ENCODE measurements at places on chromosomes 7 and 10.

GRCh38 chr7:159115601-159116501 is 28.8 kb downstream of the VIPR2 start:
- peak; percentile 12 for DNase-seq

- peak; percentile 64 for DNase-seq
Observed at GRCh38 chr7:106283831-106284713, 711 bp downstream of the NAMPT start.

DNA sequence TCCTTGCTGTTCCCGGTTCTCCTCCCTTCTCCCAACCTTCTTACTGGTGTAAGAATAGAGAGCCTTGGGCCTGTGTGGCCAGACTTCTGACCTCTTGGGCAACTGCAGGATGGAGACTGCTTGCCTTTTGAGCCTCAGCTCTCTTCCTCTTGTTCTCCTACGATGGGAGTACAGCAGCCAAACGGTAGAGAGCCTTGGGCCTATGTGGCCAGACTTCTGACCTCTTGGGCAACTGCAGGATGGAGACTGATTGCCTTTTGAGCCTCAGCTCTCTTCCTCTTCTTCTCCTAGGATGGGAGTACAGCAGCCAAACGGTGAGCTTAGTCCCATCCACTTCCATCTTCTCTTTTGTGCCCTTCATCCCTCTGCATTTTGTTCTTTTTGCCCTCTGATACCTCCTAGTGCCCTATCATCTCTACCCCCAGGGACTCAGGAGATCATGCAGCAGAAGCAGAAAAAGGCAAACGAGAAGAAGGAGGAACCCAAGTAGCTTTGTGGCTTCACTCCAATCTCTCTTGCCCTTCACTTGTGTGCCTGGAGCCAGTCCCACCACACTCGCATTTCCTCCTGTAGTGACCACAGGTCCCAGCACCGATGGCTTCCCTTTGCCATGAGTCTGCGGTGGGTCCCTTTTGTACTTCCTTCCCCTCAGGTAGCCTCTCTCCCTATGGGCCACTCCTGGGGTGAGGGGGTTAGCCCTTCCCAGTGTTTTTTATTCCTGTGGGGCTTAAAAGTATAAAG is 15.3 kb downstream of the SLC25A13 start:
- no peak for DNase-seq

DNA sequence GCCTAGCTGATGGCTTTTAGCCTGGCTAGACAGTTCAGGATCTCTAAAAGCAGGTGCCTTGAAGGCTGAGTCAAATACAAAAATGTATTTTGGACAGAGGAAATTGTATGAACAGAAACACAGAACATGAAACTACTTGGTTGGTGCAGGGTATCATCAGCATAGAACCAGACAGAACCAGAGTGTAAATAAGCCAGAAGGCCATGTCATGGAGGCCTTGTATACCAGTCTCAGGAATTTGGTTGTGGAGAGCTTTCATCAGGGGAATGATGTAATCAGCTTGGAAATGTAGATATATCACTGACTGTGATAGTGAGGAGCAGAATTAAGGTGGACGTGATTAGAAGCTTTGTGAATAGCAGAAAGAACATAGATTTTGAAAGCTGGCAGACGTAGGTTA is 82.9 kb downstream of the CFTR start:
- no peak for DNase-seq

DNA sequence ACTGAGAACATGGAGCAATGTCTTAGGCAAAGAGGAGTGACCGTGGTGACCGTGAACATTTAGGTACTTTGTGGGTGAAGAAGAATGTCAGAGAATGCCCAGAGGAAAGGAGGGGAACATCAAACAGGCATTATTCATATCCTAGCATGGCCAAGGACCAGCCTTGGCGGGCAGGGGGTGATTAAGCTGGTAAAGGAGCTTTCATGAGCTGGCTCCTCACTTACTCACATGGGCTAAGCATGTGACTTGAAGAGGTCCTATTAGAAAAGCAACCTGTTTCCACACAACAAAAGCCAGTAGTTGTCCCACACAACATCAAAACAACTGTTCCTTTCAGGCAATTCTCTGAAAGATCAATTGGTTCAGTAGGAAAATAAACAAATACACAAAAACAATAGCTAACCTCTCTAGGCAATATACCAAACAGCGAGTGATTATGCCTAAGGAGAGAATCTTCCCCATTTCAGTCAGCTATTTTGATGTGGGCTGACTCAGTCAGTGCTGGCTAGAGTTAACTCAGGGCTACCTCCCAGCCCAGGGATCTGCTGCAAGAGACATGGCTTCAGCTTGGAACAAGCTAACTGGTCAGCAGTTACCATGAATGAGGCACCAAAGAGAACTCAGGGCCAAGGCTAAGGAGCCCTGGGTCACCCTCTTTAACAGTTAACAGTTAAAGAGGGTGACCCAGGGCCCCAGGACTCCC is 283.5 kb downstream of the ARHGAP12 start:
- no peak for DNase-seq

GRCh38 chr10:127462643-127463295 is 86.3 kb upstream of the NPS start:
- DNase-seq = no peak

- DNase-seq = no peak
Observed at GRCh38 chr7:72023926-72024325, 388.2 kb downstream of the CALN1 start.

DNA sequence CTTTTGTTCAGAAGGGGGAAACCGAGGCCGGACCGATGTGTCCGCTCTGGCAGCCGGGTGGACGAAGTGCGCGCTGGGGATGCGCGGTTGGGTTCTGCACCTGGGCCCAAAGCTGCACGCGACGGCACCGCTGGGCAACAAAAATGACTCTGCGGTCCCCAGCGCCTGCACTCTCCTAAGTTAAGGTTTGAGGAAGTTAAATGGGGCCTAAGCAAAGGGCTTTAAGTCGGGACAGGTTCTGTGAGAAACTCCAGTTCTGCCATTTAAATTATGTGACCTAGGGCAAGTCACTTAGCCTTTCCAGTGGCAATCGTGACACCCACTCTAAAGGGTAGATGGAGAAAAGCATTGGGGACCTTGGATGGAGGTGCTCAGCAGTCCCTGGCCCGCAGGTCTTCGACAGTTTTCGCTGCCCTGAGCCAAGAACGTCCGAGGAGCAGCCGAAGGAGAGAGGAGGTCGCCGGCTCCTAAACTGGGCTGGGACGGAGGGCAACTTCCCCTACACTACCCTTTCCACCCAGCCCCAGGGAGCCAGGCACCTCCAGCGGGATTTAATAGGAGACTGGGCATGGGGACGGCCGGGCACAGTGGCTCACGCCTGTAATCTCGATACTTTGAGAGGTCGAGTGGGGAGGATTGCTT is 534 bp upstream of the ACBD5 start:
- peak; percentile 49 for DNase-seq

DNA sequence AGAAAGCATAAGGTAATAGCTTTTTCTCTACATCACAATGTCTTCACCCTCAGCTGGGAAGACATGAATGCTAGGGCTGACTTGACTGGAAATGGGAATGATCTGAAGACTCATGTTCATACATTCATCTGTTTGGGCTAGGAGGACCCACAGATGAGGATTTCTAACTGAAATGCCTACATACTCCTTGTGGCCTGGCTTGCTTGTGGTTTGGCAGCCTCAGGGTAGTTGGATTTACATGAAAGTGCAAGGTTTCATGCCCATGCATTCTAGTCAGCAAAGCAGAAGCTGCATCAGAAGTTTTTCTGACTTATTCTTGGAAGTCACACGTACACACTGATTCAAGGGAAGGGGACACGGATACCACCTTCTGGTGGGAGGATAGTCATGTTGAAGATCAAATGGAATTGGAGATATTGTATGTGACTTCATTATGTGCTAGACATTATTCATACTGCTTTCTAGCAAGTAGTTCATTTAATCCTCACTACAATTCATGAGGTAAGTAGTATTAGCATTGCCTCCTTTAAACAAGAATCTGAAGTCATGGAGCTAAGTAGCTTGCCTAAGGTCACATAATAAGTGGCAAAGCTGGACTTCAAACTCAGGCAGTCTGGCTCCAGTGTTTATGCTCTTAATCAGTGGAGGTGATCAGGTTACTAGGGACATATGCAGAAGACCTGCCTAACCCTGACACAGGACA is 957.0 kb downstream of the LRMDA start:
- no peak for DNase-seq

DNA sequence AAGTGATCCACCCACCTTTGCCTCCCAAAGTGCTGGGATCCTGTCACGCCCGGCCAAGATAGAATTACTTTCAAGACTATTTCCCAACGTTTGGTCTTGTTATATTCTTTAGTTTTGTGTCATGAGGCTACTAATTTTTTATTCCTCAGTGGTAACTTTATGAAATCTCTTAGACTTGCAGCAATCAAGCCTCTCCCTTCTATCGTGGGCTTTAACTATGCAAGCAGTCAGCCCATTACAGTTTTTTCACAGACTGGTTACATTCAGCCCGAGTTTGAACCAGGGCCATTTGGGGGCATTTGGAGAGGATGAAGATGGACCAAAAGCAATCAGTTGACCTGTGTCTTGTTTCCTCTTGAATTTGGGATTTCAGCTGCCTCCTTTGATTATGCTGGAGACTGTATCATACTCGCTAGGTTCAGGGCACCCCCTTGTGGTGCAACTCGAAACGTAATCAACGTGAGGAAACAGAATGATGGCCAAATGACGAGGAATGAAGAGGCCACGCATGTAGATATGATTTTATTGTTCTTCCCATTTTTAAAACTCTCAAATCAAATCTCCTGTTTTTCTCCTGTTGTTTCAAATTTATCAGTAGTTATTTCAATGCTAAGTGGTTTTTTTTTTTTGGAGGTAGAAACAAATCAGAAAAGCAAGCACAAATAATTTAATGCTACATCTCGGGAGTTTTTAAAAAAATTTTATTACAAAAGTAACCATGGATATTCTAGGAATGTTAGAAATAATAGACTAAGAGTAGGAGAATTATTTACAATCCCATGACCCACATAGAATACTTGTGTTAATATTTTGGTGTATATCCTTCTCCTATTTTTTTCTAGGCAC is 151.6 kb downstream of the KIAA1217 start:
- no peak for DNase-seq

DNA sequence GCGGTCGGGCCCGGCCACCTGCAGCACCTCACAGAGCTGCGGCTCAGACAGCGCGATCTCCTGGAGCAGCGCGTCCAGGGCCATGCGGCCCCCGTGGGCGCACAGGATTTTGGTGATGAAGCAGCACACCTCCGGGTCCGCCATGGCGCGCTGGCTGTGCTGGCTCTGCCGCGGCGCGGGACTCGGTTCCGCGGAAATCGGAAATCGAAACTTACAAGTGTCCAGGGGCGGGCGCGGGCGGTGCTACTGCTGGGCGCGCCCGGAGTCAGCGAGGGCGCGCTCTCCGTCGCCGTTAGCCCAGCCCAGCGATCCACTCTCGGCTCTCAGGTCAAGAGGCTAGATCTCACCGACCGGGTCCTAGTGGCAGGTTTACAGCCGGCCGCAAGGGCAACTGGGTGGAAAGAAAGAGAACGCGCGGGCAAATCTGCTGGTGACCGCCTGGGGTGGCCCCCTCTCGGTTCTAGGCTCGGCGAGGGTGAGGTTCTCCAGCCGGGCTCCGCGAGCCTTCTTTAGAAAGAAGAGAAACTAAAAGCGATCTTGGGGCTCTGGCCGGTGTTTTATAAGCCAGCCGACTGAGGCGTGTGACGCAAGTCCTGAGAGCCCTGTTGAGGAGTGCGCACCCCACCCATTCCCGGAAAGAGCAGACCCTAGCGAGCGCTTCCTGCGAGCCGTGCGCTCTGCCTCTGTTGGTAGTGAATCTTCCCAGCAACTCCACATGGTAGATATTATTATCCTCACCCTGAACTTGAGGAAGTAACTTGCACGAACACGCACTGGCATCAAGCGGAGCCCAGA is at the start of gene ZC3HAV1:
TSS of gene ZC3HAV1 (minus strand) at position 533 of the 795 bp plus-strand sequence. CDS start at position 144, 389 bp downstream.
- peak; percentile 83 for DNase-seq

GRCh38 chr7:116530107-116530820 is 5.4 kb downstream of the CAV1 start:
- no peak for DNase-seq

DNA sequence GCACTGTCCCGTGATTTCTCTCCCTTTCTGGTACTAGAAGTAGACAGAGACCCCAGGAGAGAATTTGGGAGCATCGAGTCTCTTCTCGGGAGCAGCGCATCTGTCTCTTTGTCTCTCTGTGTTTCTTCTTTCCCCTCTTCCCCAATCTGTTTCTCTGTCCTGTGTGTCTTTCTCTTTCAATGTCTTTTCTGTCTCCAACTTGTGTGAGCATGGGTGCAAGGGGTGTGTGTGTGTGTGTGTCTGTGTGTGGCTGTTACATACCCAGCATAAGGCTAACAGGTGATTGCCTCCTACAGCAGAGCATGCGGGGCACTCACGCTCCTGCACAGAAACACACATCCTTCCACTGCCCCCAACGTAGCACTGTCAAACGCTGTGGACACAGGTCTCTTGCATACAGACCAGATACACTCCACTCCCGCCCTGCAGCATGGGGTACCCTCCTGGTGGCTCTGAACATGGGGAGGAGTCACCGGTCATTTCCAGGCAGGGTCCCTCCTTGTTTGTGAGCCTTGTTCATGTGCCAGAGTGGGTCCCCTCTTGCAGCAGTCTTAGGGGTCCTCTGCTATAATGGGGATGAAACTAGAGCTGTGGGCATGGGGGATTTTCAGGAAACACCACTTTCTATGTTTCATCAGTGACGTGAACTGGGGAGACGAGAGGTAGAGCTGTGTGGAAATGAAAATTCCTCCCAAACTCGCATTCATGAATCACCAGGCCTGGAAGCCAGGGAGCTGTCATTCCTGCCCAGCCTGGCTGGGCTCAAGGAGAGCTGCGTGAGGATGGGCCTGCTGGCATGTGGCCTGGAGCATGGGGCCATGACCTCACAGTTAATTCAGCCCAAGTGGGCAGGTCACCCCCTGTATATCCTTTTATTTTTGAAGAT is 980 bp downstream of the ADAMTS14 start:
- DNase-seq = no peak

GRCh38 chr10:52357971-52358370 is 43.9 kb downstream of the DKK1 start:
- no peak for DNase-seq

GRCh38 chr10:92486637-92487036 is 87.3 kb downstream of the IDE start:
- DNase-seq = no peak

DNA sequence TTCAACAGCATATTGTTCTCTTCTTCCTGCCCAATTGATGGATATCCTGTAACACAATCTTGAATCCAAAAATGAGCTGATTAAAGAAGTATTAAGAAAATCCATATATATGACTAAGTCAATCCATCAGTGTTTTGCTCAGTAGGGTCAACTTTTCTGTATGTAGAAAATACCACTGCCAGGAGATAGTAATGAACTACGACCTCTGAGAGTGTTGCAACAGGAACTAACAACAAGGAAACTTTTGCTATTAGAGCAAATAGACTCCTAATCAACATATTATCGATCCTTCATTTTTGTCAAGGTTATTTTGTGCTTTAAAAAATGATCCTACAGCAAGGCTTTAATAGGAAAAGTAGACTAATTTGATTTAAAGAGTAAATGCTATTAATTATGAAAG is 405.3 kb upstream of the ETV1 start:
- no peak for DNase-seq

DNA sequence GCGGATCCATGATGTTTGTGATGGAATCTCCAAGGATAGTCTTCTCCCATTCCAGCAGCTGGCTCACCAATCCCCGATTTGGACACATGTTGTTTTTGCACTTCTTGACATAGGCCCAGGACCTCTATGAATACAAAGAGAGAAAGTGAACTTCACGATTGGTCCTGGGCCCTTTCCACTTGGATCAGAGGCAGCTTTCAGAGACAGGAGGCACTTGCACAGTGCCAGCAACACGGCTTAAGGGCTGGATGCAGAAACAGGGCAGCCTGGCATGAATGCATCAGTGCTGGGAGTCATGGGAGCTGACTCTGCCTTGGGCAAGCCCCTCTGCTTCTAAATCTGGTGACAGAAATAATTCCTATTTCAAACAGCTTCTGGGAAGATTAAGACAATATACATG is 2.1 kb upstream of the TMEM120A start:
- no peak for DNase-seq

- DNase-seq = no peak
Observed at GRCh38 chr7:2042650-2043049, 190.1 kb downstream of the MAD1L1 start.
